ENCODE measurements at places on chromosomes 6 and 20. TPM values are rescaled to one million over a fixed set of nuclear protein-coding genes. Genes with fewer than 3 reads are reported as not detected.

GRCh38 chr20:57020364-57020763 is 246.1 kb downstream of the BMP7 start:
- no peak for DNase-seq

DNA sequence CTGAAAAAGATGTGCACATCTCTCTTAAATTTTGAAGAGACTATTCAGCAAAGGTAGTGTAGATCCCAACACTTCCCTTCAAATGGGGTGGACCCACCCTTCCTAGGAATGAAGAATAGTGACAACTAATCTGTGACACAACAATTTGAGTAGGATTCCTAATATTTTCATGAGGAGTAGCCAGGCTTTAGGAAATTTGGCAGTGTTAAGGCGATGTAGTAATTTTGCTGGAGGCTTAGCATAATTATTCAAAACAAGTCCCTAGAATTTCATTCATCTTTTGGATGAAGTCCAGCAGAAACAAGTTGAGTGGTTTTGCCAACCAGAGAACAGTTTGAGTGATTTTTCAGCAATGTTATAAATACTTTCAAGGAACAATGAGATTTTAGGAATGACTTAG is 52.4 kb downstream of the ELOVL4 start:
- no peak for DNase-seq

DNA sequence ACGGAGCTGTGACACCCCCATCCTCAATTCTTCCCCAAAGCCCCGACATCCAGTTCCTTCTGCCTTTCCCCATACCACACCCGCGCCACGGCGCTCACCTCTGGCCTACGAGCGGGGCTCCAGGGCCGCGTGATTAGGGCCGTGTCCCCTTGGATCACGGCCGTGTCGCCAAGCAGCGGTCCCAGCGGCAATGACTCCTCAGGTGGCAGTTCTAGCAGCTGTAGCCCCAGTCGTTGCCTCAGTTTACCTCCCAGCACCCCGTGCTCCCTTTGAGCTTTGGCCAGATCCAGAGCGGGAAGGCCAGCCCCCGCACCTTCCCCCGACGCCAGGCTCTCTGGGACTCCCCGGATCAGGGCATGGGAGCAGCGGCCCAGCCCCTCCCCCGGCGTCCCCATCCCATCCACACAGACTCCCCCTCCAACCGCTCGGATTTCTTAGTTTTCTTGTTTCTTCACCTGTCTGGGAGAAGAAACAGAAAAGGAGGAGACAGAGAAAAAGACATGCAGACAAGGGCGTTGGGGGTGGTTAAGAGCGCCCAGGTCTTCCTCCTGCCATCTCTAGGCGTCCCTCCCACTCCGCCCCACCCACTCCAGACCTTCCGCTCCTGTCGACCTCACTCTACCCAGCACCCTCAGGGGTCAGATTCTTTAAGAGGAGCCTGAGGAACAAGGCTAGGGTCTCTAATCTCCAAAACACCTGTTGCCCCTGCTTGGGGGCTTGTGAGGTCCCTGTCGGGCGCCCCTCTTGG is at the start of gene DDAH2:
DDAH2 (minus strand) TSS at position 533 of the 748 bp plus-strand sequence; CDS start at position 395, 138 bp downstream.
- DNase-seq: no peak

- DNase-seq: no peak
Observed at GRCh38 chr6:145271577-145271976, 463.7 kb downstream of the EPM2A start.

DNA sequence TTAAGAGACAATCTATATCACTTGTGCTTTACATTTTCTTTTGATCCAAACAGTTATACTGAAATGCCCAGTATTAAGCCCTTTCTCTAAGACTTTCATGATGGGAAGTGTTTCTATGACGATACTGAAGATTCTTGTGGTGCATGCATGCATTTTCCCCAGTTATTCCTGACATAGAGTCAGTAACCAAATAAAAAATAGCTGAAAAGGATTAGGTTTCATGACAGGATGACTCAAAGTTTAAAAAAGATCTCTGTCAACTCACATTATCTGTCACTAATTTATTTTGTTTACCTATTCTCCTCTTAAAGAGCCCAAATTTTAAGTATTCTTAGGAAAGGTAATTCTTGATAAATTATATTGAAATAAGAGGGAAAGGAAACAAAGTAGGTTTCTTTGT is 98.4 kb downstream of the SESN1 start:
- no peak for DNase-seq

GRCh38 chr6:83920017-83920416 is 60.5 kb downstream of the CYB5R4 start:
- DNase-seq: no peak

ZNF391 gene
- total RNA-seq: 10.8 TPM

CLPSL1 gene
- total RNA-seq: not detected

DNA sequence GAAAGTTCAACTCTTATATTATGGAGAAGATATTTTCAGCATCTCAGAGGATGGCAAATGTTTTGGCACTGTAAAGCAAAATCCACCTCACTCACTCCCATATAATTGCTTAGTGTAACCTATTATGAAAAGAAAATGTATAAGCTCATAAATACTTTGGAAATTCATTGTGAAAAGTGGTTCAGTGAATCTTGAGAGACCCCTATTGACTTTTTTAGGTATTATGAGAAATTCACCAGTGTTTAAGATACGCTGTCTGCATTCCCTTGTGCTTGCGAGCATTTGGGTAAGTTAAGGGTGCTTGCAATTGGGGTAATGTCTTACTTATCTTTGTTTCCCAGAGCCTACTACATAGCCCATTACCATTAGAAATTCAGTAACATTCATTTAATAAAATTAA is 66.3 kb upstream of the BMP5 start:
- no peak for DNase-seq

GRCh38 chr20:61500791-61501321 is 248.8 kb downstream of the CDH4 start:
- peak; percentile 40 for DNase-seq

DNA sequence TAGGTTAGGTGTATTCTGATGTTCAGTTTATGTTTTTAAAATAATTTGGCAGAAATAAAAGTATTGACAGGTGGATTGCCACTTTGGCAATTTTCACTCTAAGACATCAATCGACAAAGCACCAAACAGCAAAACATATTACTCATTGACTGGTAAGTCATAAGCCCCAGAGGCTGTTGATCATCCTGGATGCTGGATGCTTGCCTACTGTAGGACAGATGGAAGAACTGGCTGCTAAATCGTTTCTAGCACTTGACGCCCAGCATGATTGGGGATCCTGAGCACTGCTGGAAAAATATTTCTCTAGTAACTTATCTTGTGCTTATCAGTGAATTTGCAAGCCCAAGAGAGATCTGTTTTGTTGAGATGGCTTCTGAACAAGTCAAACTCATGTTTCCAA is 1001.9 kb upstream of the FLRT3 start:
- DNase-seq: no peak

NKAIN2 gene
- 0.13 TPM for total RNA-seq

- no peak for DNase-seq
Observed at GRCh38 chr6:37807656-37808055, 11.9 kb upstream of the ZFAND3 start.

- DNase-seq: no peak
Observed at GRCh38 chr6:17240803-17241500, 40.2 kb upstream of the RBM24 start.

DNA sequence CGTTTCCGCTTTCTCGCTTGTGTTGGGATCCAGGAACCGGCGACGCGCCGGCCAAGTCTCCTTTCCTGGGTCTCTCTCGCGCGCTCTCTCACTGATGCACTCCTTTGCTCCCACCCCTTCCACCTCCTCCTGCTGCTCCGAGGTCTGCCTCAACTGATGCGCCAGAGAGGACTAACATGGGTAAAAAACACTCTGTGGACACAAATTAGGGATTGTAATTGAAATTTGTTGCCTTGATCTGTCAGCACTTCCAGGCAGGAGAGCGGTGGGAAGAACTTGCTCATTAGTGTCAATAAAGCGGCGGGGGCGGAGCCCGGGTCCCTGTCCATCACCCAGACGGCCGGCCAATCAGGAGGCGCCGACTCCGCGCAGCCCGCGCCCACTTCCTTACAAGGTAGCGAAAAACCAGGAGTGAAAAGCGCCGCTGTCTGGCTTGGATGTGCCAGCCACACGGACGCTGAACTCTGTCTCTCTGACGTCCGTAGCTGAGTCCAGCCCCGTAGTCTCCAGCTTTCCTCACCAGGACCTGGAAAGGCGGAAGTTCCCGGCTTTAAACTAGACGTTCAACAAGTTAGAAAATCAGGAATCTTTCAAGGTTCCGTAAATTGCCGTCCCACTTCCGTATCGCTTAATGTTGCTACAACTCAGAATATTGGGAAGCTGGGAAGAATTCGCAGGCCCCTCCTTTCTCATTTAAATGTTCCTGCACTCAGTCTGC is at the start of gene TBX18:
TBX18 (minus strand) TSS at position 267 of the 718 bp plus-strand sequence. CDS start 417 bp downstream, outside the sequence.
- peak; percentile 90 for DNase-seq

GRCh38 chr6:168132531-168133167 is 53.6 kb upstream of the FRMD1 start:
- DNase-seq: no peak

RIPOR2 gene
- total RNA-seq: 1.7 TPM

GRCh38 chr20:1711826-1712601 is 54.4 kb upstream of the SIRPG start:
- no peak for DNase-seq

DNA sequence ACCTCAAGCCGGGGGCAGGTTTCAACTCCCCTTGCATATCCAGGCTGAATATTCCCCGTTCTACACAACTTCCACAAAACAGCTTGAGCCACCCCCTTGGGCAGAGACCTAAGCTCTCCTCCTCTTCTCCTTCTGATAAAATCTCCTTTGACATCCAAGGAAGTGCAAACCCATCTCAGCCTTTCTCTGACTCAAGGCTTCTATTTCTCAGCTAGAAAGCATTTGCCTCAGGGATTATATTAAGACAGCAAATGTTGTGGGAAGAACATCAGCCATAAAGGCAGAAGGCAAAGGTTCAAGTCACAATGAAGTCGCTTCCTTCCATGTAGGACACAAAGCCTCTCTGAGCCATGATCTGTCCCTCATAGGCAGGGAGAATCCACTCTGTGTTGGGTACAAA is 386.6 kb upstream of the ARID1B start:
- DNase-seq: no peak

CRYBG1 gene
- 0.64 TPM for total RNA-seq

GRCh38 chr20:51906049-51906448 is 103.7 kb upstream of the SALL4 start:
- DNase-seq: no peak

DNA sequence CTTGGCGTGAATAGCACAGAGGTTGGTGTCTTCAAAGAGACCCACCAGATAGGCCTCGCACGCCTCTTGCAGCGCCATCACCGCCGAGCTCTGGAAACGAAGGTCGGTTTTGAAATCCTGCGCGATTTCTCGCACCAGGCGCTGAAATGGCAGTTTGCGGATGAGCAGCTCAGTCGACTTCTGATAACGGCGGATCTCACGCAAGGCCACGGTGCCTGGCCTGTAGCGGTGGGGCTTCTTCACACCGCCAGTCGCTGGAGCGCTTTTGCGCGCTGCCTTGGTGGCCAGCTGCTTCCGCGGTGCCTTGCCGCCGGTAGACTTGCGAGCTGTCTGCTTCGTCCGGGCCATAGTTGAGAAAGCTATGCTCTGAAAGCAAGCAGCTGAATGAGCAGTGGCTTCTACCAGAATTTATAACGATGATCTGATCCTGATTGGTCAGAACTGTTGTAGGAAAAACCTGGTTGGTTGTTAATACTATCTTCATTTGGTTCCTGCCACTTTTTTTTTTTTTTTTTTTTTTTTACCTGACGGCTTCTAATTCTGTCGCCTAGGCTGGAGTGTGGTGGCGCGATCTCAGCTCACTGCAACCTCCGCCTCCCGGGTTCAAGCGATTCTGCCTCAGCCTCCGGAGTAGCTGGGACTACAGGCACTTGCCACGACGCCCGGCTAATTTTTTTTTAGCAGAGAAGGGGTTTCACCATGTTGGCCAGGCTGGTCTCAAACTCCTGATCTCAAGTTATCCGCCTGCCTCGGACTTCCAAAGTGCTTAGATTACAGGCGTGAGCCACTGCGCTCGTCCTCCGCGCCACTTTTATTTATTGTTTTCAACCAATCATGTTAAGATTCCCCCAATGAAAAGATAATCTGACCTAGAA is 21.5 kb downstream of the OR2B2 start:
- peak; percentile 74 for DNase-seq

CLVS2 gene
- 0.11 TPM for total RNA-seq

- no peak for DNase-seq
Observed at GRCh38 chr6:78525976-78526375, 341.4 kb upstream of the IRAK1BP1 start.

DDO gene
- total RNA-seq: not detected

DNA sequence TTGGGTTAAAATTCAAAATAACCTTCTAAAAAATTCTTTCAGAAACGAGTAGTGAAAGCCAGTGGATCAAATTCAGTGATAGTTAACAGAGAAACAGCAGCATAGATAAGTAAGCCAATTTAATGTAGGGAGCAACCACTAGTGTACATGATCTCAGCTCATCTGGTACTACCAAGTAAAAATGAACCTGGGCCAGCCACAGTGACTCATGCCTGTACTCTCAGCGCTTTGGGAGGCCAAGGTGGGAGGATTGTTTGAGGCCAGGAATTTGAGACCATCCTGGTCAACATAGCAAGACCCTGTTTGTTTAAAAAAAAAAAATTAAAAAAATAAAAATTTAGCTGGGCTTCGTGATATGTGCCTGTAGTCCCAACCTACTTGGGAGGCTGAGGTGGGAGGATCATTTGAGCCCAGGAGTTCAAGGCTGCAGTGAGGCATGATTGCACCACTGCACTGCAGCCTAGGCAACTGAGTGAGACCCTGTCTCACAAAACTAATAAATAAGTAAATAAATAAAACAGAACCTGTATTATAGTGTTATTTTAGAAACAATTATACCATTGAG is 32.4 kb downstream of the CBFA2T2 start:
- no peak for DNase-seq

DNA sequence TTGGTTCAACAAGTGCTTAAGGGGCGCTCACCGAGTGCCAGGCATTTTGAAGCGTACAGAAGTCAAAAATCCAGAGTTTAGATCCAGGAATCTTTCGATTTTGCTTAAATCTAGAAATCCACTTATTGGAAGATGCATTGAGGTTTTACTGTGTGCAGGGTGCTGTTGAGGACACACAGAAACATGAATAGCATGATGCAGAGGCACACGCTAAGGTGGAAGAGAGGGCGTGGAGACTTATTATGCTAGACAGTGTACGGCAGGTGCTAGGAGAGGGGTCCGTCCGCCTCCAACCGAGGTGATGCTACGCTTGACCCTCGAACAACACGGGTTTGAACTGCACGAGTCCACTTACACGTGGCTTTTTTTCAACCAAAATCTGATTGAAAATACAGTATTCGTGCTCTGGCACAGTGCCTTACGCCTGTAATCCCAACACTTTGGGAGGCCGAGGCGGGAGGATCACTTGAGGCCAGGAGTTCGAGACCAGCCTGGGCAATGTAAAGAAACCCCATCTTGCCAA is 1.0 kb upstream of the KIF13A start:
- no peak for DNase-seq

F13A1 gene
- total RNA-seq: 0.25 TPM

All from mesothelial cell of epicardium (in vitro differentiated cells).